ENCODE measurements at places on chromosomes 12 and 14.
A peak's percentile ranks its signal among the peaks of the same experiment; 100 is the strongest.

DNA sequence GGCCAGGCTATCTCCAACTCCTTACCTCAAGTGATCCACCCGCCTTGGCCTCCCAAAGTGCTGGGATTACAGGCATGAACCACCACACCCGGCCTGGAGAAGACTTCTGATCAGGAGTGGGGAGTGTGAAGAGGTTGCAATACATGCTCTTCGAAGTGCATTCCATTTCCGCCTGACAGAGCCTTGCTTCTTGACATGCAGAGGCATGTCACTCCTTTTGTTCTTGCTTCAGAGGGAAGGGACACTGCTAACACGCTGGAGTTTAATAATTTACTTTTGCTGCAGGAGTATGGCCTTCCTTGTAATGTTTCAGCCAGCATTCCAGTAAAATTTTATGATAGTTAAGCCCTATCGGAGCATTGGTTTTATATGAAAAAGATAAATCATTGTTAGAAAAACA lies 74.9 kb downstream of the SLC25A47 start:
- DNase-seq, result no peak

DNA sequence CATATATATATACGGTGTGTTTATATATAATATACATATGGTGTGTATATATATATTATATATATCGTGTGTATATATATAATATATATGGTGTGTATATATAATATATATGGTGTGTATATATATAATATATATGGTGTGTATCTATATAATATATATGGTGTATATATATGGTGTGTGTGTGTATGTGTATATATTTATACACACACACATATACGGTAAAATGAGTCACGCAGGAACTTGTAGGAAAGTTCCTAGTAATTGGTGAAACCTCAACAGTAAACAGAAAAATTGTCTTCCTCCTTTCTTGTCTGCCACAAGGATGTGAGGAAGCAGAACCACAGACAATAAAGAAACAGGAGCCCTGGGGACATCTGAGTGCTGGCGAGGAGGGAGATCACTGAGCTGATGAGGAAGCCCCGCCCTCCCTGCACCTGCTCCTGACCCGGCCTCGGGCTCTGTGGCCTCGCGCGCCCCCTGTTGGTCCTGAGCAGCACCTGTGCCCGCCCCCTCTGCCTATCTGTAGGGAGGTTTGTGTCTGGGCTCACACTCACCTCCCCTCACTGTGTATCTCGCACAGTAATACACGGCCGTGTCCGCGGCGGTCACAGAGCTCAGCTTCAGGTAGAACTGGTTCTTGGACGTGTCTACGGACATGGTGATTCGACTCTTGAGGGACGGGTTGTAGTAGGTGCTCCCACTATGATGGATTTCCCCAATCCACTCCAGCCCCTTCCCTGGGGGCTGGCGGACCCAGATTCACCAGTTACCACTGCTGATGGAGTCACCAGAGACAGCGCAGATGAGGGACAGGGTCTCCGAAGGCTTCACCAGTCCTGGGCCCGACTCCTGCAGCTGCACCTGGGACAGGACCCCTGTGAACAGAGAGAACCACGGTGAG lies 1079.4 kb downstream of the TMEM121 start:
- DNase-seq, result peak; percentile 72

- no peak for DNase-seq
Observed at GRCh38 chr14:68047906-68048305, 228.3 kb downstream of the RAD51B start.

DNA sequence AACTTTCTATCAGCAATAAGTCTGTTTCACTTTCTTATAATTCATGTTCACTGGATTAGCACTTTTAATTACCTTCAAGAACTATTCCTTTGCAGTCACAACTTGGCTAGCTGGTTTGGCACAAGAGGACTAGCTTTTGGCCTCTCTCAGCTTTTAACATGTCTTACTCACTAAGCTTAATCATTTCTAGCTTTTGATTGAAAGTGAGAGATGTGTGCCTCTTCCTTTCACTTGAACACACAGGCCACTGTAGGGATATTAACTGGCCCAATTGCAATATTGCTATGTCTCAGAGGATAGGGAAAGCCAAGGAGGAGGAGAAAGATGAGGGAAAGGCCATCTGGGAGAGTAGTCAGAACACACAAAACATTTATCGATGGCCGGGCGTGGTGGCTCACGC lies 92.7 kb downstream of the PRICKLE1 start:
- no peak for DNase-seq

GRCh38 chr14:73728717-73729330 lies 14.6 kb upstream of the PNMA1 start:
- peak; percentile 79 for DNase-seq

DNA sequence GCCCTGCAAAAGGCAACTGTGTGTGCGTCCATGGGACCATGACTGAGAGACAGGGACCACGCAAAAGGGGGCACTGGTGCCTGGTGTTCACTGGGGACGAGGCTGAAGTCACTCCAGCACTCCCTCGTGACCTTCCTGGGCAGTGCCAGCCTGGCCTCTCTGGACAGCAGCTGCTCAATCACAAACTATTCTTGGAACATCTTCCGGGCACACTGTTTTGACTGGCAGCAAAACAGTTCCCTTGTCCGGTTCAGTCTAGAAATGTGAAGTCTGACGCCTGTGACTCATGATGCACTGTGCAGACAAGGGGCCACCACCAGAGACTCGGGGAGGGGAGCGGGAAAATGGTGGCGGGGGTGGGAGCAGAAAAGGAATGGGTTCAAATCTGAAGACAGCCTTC lies 20.8 kb downstream of the SNRNP35 start:
- DNase-seq, result no peak

DNA sequence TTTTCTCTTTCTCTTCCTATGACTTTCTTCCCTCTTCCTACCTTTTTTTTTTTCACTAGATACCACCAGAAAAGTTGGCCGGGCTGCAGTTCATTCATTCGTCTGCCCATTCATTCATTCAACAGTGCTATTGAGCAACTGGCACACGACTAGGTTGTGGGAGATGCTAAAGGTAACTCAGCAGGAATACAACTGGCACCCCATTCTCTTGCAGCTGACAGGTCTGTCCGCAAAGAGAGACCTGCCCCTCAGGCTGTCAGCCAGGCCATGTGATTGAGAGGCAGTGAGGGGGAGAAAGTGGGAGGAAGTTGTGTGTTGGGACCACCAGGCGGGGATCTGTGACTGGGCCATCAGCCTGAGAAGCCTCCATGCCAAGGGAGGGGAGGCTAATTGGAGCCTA lies 105.2 kb downstream of the TSPAN9 start:
- DNase-seq, result no peak

- DNase-seq, result no peak
Observed at GRCh38 chr14:65753061-65753460, 340.5 kb downstream of the FUT8 start.

DNA sequence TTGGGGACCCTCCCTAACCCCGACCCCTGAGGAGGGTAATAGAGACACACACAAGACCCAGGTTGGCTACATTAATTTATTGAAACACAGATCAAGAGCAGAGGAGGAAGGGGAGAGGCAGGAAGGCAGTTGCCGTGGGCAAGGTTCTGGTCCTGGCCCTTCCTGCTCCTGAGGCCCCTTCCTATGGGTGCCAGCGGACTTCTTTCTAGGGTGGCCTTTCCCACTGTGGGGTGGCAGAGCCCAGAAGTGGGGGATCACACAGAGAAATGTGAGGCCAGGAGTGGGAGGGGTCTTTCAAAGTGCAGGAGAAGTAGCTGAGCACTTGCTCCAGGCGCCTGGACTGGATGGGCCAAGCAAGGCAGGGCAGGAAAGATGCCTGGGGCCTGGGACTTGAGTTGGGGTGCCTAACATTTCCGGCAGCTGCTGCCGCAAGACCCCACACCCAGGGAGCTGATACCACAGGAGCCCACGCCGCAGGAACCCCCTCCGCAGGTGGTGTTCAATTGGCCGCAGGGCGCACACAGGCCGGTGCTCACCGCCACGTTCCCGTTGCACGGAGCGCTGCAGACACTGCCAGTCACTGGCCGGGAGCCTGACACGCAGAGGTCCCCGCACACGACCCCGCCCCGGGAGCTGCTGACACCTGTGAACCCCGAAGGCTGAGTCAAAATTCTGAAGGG lies 5.3 kb downstream of the KRT81 start:
- DNase-seq, result no peak

- no peak for DNase-seq
Observed at GRCh38 chr12:107079172-107080011, 14.0 kb downstream of the CRY1 start.

GRCh38 chr12:71591601-71592000 lies 72.0 kb downstream of the ZFC3H1 start:
- DNase-seq, result no peak

DNA sequence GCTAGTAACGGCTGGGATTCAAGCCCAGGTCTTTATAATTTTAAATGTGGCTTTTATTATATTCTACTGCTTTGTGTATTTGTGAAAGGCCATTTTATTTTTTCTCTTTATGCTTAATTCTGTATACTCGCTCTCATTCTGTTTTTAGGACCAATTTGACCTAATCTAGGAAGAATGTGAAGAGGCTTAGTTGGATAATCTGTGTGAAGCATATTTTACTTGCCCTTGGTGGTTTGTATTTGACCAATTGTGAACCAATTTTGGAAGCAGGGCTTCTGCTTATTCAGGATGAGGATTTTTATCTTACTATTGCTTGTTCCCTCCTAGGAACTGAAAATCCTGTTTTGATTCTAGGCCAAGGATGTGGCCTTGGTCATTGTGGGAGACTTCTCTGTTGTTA lies 113.1 kb downstream of the TTC6 start:
- DNase-seq, result no peak

- no peak for DNase-seq
Observed at GRCh38 chr12:17971850-17972249, 118.1 kb downstream of the RERGL start.

GRCh38 chr14:45976001-45976400 lies 675.6 kb downstream of the RPL10L start:
- no peak for DNase-seq

GRCh38 chr14:74882103-74882920 lies 596 bp downstream of the DLST start:
- no peak for DNase-seq

GRCh38 chr12:176321-177181 lies 37.4 kb downstream of the SLC6A12 start:
- no peak for DNase-seq

GRCh38 chr14:20683891-20684661 lies at the start of gene RNASE4:
Gene RNASE4, plus strand, starts transcription at chr14:20684560. Its CDS starts 14,812 bp downstream, at chr14:20699372.
- peak; percentile 74 for DNase-seq

DNA sequence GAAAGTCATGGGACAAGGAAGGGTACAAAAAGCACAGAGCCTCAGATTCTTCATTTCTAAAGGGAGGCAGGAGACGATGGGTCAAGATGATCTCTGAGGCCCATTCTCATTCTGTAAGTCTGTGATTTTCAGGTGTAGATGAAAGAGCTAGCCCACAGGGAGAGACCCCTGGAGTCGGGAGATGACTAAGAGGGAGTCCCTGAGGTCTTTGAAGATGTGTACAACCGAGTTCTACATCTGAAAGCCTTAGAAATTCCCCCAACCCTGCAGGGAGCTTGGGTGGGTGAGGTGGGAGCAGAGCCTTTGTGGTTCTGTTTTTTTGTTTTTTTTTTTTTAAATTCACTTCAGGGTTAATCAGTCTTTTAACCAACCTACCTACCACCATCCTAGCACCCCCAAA lies 3.1 kb downstream of the WNT10B start:
- no peak for DNase-seq

- DNase-seq, result no peak
Observed at GRCh38 chr12:95390932-95391331, 83.0 kb upstream of the METAP2 start.

DNA sequence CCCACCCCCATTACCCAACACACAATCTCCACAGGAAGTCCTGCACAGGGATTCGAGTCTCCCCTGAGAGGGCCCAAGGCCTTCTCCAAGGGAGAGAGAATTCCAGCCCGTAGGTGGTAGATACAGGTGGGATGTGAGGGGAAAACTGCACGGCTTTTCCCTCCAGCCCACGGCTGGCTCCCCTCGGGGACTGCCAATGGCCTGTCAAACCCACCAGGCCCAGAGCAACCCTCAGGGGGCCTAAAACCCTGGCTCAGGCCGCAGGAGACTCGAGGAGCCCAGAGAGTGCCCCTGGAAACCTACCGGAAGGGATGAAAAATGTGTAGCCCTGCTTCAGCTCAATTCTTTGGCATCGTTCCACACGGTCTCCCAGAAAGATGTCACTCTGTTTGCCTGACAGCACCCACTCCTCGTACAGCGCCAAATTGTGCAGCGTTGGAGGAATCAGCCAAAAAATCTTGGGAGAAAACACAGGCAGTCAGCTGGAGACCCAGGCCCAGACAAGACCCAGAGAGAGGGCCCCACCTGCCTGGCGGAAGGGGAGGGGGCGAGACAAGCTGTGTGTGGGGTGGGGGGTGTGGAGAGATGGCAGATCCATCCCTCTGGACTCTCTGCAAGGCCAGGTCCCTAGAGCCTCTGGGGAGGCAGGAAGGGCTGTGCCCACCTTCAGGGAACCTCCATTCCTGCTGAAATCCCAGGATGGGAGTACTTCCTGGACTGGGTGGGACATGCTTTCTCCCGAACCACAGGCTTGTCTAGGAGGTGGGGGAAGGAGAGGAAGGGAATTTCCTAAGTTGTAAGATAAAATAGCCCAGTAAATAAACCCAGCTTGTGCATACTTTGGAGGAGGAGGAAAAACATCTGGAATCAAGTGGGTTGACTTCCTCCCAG lies 48.1 kb downstream of the KDM2B start:
- DNase-seq, result no peak

DNA sequence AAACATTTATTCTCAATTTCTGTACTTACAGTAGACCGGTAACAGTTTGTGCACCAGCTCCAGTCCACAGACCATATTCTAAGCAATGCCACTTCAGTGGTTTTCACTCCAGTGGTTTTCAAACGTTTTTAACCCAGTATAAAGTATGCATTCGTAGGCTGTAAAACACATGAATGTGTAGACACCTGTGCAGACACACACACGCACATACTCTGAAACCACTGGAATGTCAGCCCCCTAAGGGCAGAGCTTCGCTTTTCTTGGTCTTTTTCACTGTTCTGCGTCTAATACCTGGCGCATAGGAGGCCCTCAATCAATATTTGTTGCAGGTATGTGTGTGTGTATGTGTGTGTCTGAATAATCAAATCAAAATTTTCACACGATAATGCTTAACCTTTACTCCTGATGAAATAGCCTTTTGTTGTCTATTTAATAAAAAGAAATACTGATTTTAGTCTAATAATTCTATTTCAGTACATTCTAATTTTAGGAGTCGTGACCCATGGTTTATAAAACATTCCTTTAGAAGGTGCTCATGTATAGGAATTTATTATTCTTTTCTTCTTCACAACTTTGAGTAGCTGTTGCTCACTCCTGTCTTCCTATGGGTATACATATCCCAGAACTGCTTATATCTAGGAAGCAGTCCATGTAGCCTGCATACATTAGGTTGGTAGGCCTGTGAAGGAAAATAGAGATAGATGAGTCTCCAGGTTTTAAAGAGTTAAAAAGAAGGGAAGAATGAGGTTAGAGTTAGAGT lies 73.6 kb upstream of the REP15 start:
- no peak for DNase-seq

GRCh38 chr12:92496790-92497189 lies 206.0 kb upstream of the PLEKHG7 start:
- DNase-seq, result no peak

GRCh38 chr12:77045183-77045582 lies 20.2 kb downstream of the E2F7 start:
- no peak for DNase-seq
